ENCODE measurements at places on chromosomes 2 and 18.
A peak's percentile ranks its signal among the peaks of the same experiment; 100 is the strongest.

DNA sequence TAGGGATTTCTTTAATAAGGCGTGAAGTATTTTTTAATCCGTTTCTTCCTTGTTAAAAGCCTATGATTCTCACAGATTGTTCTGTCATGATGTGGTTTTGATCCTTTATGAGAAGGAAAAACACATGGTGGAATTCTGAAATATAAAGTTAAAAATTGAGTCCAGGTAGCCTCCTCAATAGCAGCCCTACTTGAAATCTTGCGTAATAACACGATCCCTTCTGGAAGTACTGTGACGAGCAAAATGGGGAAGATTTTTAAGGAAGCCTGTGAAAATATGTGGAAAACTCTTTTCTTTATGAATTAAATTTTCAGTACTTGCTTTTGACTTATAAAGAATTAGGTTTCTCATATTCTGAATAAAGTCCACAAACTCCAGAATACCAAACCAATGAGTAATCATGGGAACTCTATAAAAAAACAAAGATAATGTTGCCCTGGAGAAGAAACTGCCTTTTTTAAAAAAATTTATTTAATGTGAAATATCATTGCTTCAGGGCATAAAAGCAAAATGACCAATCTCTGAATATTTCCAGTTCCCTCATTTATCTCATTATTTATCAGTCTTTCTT is 476.4 kb upstream of the ZEB2 start:
- DNase-seq: no peak

GRCh38 chr2:98522854-98523253 is 78.2 kb downstream of the INPP4A start:
- no peak for DNase-seq

DNA sequence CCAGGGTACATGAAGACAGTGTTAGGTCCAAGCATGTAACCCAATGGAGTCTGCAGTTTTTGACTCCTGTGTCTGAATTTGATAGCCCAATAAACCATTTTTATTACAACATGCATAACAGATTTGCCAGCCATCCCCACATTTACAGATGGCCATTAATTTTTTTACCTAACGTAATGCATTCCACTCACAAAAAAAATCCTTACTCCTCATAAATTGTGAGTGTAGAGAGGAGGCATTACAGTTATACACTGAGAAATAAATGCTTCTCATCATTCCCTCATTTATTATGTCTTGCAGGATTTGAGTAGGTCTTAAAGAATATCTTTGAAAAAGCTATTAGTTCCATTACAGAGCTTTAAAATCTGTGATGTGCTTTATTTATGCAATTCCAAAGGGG is 193.8 kb downstream of the CMPK2 start:
- no peak for DNase-seq

GRCh38 chr18:58856881-58857280 is 7.8 kb upstream of the ZNF532 start:
- DNase-seq: no peak

DNA sequence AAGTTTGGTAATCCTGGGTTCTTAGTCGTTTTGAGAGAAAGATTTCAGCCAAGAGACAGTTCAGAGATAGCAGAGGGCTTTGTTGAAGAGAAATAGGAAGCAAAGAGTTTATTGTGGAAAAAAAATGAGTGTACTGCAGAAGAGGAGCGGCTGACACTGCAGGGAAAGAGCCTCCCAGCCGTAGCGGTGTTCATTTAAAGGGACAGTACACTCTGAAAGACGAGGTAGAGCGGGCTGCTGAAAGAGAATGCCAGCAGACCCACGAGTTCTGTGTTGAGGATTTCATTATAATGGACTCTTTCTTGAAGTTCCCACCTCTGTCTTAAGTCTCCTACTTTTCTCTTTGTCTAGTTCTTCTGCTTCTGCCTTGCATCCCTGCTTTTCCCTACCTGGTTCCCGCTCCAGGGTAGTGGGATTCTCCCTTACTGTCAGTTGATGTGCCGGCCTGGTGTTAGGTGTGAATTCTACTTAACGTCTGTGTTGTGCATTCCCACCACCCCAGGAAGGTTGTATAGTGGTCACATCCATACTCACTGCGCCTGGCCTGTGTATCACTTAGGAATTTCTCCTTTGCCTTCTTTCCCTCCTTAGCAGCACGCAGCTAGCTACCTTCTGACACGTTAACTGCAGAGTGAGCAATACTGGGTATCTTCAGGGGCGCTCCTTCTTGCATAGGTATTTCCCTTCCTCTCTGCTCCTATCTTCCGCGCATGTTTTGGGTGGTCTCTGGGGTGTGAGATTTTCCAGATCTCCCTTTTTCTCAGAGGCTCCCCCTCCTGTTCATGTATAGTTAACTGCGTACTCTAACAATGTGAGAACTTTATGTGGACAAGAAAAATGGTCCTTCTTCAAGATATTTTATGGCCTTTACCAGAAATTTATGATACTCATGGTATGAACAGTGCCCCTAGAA is 164.5 kb downstream of the PTH2R start:
- DNase-seq: peak; percentile 25

DNA sequence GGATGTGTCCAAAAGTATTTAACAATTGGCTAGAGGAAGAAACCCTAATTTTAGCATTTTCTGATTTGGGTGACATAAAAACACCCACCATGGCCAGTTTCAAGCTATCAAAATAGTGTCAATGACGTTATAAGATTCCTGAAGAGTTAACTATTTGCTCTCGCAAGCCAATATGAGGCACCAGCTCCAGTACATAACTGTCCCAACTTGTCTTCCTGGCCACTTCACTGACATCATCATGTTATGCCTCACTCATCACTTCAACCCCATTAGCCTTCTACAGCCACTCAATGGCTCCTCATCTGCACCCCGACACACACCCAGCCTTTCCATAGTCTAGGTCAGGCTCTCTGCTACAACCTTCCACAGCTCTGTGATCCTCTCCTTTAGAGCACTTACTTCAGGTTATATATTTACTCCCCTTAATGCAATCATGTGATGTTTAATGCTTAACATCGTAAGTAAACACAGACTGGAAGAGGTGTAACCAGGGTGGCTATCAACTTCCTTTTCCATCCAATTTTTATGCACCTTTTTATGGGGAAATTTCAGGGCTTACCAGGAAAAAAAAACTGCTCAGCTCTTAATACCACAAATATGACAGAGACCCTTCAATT is 158.7 kb downstream of the VWC2L start:
- DNase-seq: no peak

DNA sequence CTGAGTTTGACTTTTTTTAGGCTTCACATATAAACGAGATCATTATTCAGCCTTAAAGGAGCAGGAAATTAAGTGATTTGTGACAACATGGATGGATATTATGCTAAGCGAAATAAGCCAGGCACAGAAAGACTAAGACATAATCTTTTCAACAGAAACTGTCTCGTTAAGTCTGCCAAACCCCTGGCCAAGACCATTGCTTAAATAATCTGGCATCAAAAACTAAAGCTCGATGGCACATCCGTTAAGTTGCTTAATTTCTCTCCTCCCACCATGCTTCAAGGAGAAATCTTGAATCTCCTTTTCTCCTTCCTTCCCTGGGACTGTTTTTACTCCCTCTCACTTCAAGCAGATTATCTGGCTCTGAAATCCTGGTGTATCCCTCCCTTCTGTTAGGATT is 140.3 kb downstream of the GALNT14 start:
- DNase-seq: no peak

DNA sequence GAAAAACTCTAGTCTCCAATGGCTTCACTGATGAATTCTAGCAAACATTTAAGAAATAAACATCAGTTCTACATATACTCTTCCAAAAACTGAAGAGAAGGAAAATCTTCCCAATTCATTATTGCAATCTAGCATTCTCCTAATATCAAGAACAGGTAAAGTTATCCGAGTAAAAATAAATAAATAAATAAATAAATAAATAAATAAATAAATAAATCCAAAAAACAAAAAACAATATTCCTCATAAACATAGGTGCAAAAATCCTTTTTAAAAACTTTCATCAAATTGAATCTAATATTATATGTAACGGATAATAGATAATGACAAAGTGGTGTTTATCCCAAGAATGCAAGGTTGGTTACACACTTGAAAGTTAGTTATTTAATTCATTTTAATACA is 58.4 kb upstream of the TMEM247 start:
- DNase-seq: no peak

GRCh38 chr18:28189400-28190239 is 12.7 kb upstream of the CDH2 start:
- peak; percentile 17 for DNase-seq

DNA sequence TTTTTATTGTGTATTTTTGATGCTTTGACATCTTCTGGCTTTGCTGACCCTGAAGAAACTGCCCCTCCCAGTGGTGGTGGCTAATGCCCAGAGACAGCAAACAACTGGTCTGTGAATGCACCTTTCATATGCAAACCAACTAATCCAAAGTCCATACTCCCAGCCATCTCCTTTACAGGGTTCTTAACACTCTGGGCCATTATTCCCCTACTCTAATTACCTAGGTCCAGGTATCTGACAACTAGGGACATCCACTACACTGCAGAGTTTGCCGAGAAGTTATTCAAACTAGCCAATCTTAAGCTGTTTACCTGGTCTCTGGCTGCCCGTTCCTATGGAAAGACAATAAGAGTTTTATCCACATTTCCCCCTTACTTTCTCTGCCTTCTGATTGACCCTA is 73.6 kb downstream of the FSHR start:
- no peak for DNase-seq

DNA sequence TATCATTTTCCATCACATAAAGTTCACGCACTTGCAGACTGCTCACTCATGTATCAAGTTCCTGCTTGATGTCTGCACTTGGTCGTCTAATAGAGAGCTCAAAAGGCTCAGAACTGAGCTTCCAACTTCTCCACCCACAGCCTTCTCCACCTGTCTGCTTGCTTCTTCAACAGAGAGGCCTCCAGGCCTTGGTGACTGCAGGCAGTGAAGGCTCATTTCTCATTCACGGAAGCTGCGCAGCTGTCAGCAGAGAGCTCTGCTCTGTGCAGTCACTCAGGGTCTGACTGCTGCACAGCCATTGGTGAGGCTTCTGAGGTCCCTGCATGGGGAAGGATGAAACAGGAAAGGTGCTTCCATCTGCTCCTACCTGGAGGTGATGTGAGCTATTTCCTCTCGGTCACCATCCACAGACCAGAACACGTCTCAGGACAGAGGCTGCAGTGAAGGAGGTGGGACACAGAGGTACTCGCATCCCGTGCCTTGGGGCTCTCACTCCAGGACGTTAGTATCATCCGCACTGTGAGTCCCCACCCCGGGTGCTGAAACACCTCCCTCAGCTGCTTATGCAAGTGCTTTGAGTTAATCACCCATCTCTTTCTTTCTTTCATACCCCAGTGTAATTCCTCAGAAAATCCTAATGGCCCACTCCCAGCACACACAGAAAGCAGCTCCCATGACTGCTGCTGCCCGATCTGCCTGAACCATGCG is 126.2 kb downstream of the TMEM18 start:
- no peak for DNase-seq

DNA sequence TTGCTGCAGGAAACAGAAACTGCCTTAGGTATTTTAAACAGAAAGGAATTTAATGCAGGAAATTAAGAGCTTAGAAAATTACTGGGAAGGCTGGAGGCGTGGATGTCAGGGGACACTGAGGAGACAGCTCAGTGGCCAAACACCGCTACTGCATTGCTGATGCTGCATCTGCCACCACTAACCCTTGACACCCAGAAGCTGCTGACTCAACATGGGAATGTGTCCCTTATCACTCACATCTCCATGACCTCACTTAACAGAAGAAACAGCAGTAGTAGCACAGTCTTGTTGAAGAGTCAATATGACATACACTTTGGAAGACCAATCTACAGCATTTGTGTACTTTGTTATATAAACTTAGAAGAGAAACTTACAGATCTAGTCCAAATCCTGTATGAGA is 906.1 kb downstream of the SLC4A3 start:
- no peak for DNase-seq

DNA sequence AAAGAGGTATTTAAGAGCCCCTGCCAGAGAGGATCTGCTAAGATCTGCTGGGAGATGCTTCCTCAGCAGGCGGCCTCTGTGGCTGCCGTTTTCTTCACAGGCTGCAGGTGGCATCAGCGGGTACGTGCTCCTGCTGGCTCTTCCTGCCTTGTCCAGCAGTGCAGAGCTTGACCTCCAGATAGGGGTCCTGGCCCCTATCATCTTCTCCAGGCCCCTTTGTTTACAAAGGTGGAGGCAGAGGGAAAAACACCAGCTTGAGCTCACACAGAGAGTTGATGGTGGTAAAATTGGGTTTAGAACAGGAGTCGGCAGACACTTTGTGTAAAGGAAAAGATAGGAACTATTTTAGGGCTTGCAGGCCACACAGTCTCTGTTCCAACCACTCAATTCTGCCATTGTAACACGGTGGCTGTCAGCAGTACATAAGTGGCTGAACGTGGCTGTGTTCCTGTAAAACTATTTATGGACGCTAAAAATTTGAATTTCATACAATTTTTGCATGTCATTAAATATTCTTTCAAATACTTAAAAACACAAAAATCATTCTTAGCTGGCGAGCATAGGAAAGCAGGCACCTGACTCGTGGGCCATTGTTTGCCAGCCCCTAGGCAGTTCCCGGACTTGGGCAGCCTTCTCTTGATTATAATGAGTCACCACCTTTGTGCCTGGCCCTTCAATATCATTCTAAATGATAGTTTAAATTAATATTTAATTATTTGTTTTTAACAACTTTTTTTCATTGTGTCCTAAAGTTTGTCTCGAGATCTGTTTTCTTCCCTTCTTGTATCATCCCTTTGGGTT is 98.2 kb upstream of the B3GNT7 start:
- DNase-seq: peak; percentile 42

GRCh38 chr2:112031473-112032223 is 23.4 kb upstream of the TMEM87B start:
- no peak for DNase-seq

DNA sequence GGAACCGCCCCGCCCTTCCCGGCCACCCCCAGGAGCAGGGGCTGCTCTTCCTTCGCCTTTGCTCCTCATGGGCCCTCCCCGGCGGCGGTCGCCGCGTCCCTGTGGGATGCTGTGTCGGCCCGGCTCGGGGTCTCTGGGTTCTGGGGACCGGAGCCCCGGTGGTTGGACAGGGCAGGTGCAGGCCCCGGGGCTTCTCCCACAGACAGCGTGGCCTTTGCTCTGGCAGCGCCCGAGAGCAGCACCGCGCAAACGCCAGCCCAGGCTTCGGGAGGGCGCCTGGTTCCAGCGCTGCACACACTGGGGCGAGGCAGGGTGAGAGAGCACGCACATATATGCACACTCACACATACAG is 9.0 kb upstream of the KCNG2 start:
- no peak for DNase-seq

DNA sequence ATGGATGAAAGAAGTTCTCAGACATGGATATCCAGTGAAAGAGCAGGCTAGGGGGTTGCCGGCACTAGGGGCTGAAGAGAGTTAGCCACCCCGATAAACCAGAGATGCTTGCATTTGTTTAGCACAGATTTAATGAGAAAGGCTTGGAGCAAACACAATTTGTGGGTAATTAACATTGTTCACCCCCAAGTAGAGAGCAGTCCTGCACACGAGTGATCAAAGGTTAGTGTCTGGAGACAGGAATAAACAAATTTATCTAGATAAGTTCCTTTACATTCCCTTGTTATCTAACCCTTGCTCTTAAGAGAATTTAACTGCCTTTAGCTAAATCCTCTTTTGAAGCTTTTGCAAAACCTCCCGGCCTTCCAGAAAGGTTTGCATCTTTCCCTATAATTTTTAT is 23.9 kb downstream of the HTR2B start:
- no peak for DNase-seq

Measured in kidney glomerular epithelial cell (primary cell).